Effector CD4-positive, alpha-beta T cell (primary cell): ENCODE measurements at places on chromosomes 4 and X.

DNA sequence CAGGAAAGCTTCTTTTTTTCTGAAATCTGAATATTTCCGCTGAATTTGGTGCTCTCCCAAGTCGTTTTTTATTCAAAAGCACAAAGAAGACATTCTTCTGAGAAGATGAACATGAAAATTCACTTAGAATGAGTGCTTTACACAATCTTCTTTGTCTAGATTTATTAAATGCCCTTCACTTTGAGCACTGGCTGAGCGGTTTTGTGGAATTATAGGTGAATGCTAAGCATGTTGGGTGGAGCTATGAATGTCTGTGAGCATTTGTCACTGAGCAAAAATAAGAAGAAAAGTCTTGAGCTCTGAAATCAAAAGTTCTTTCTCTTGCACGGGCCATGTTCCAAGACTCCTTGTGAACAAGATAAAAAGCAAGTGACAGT is 13.1 kb downstream of the GASK1B start:
- no peak for DNase-seq

GRCh38 chr4:41745292-41746024 is 3.1 kb downstream of the PHOX2B start:
- no peak for DNase-seq

- no peak for DNase-seq
These were observed 383.1 kb upstream of the LCORL start for GRCh38 chr4:18404642-18405041.

DNA sequence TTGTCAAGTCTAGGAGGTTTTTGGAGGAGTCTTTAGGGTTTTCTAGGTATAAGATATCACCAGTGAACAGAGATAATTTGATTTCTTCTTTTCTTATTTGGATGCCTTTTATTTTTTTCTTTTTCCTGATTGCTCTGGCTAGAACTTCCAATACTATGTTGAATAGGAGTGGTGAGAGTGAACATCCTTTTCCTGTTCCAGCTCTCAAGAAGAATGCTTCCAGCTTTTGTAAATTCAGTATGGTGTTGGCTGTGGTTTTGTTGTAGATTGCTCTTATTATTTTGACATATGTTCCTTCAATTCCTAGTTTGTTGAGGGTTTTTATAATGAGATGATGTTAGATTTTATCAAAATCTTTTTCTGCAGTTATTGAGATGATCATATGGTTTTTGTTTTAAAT is 165.6 kb upstream of the WDFY3 start:
- DNase-seq, result no peak

DNA sequence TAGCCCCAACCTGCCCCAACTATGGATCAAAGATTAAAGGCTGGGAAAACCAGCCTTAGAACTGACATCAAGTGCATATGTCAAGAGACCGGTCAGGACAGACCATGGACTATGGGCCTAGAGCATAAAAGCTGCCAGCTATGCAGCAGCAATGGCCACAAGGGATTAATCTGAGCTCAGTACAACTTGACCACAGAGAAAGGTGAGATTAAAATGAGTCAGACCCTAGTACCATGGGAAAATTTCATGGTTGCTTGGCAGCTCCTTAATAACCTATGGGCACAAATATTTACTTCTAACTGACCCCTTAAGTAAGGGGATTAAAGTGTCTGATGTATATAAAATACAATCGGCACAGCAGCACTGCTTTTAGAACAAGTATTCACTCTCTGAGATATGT is 54.4 kb downstream of the CBR4 start:
- no peak for DNase-seq

- DNase-seq, result no peak
These were observed 276.6 kb downstream of the BCOR start for GRCh38 chrX:39820938-39821708.

DNA sequence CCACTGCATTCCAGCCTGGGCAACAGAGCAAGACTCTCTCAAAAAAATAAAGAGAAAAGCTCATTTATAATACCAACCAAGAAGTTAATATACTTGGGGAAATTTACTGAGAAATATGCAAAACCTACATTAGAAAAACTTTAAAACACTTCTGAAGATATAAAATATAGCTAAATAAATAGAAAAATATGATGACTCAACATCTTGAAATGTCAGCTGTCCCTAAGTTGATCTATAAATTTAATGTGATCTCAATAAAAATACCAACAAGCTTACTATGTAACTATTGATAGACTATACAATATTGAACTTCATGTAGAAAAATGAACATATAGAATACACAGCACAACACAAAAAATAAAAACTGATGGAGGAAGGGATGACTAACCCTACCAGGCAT is 87.5 kb upstream of the INTU start:
- DNase-seq, result no peak

DNA sequence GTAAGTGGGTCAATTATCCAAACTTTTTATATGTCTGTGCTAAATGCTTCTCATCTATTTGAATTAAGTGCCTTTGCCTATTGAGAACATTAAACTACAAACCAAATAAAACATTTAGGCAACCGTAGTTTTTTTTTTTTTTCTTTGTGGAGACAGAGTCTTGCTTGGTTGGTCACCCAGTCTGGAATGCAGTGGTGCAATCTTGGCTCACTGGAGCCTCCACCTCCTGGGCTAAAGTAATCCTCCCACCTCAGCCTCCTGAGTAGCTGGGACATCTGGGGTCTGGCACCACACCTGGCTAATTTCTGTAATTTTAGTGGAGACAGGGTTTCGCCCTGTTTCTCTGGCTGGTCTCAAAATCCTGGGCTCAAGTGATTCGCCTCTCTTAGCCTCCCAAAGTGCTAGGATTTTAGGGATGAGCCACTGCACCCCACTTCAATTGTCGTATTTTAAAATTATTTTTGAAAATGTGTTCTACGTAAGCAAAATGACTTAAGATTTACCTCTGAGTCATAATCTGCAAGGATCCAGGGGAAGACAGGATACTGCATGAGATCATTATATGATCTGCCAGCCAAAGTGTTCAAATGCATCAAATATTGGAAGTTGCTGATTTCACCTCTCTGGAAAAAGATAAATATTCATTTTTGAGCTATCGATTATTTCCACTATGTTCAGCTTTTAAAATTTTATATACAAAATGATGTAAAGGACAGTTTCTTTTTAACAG is 125.6 kb downstream of the CDS1 start:
- no peak for DNase-seq

DNA sequence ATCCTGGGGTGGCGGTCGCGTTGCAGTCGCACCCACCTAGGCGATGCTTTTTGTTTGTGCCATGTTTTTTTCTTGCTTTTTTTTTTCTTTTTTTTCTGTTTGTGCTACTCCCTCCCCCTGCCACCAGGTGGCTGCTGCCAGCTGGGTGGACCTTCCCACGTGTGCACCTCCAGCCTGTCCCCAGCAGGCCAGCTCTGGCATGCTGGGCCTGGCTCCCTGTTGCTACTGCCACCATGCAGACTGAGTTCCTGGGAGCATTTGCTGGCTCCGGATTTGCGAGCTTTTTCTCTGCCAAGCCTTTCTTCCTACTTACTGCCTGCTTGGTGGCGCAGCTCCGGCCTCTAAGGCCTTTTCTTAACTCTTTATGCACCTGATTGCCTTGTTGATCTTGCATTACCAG is 161.2 kb upstream of the WDFY3 start:
- DNase-seq, result no peak

- DNase-seq, result no peak
These were observed 613 bp downstream of the GLRB start for GRCh38 chr4:157076578-157076947.

- no peak for DNase-seq
These were observed 2.7 kb downstream of the HPSE start for GRCh38 chr4:83331956-83332355.

- no peak for DNase-seq
These were observed 18.8 kb upstream of the PPP2R2C start for GRCh38 chr4:6491235-6491634.

DNA sequence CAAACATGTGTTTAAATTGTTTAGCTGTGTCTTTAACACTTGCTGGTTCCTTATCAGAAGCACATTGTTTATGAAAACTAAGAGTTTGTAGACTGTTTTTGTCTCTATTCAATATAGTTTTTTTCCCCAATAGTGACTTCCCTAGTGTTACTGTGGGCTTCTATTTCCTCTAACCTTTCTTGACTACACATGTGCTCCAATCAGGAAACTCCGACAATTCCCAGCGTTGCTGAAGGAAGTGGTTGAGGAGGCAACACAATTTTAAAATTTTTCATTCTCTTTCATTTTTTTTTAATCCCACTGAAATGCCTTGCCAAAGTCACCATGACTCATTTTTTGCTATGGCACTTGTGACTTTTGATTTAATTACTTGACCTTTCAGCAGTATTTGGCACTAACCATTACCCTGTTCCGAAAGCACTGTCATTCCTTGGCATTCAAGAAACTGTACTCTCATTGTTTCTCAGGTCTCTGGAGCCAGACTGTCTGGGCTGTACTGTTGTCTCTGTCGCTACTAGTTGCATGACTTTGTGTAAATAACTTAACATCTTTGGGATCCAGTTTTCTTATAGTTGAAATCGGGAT is 67.6 kb upstream of the FREM3 start:
- no peak for DNase-seq

DNA sequence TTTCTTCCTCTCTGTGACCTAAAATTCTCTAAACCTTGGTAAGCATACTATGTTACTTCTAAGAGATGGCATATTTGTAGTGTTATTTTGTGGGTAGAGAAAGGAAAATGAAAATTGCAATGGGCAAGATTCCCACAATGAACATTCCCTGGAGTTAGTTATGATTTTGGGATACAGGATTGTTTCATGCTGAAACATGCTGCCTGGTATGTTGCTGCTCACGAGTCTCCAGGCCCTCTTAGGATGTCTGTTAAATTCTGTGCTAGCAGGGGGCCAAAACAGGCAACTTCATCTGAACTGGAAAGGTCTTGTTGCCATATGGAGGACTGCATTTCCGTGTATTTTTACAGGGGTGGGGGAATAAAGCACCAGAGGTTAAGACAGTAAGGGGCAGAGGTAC is 18.9 kb upstream of the MSMO1 start:
- no peak for DNase-seq

DNA sequence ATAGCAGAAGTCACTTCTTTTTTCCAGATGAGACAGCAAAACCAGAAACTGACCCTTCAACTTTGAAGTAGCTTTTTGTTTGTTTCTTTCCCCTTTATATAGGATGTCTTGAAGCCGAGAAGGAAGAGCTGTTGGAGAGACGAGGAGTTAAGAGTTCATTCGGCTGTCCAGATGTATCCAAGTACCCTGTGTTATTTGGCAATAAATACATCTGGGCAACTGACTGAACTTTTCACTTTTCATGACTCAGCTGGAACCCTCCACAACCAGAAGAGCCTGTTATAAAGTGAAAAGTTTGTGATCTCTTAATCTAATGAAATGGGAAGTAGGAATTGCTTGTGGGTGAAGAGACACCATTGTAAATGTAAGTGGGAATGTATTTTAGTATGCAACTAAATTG is 131.2 kb downstream of the HTR2C start:
- no peak for DNase-seq

DNA sequence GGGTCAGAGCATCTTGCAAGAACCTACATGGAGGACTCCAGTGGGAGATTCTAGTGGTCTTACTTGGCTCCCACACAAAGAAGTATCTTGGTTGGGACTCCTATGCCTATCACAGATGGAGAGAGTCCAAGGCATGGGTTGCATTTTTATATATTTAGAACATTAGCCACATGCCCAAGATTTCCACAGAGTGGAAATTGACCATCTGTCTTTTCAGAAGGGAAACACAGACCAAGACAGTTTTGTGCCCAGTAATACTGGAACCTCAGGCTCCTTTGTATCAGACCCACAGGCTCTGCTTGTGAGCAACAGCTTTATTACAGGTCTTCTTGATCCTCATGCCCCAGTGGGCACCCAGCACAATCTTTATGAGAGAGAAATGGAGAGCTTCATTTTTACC is 43.6 kb downstream of the PAGE2 start:
- DNase-seq, result no peak

DNA sequence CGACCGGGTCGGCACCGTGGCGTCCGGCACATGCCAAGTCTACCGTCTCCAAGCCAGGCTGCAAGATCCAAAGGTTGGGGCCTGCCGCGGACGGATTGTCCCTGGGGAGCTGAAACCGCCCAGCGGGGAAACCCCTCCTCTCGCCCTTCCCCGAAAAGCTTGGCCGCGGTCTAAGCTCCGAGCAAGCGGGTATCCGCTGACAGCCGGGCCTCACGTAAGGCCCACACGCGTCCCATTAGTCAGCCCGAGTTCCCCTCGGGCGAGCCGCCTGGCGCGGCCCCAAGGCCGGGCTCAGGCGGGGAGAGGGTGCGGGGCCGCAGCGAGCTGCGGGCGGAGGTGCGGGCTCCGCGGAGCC is 6.8 kb upstream of the BCOR start:
- no peak for DNase-seq

GRCh38 chrX:122220644-122221373 is 963.3 kb upstream of the GRIA3 start:
- no peak for DNase-seq

- DNase-seq, result no peak
These were observed 32.7 kb downstream of the IRF2 start for GRCh38 chr4:184441461-184442313.

- no peak for DNase-seq
These were observed 58.2 kb upstream of the DKK2 start for GRCh38 chr4:107094332-107094731.

- DNase-seq, result no peak
These were observed at the start of gene GLOD5 for GRCh38 chrX:48761674-48762471. GLOD5 (plus strand) TSS chrX:48761747; CDS start chrX:48761791, 44 bp downstream.

GRCh38 chr4:78059524-78059889 is 2.4 kb downstream of the FRAS1 start:
- DNase-seq, result no peak

DNA sequence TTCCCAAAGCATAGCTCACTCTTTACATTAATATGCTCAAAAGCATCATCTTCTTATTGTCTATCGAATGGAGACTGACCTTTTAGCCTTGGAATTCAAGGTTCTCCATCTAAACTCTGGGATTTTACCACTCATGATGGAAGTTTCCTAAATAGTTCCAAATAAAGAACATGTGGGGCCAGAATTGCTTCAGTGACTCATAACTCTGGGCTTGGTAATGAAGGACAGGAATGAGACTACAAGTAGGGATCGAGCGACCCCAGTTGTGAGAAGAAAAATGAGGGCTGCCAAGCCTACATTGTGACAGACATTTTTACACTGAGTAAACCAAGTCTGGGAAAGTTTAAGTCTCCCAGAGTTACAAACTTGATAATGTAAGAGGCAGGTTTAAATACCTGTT is 269.9 kb downstream of the CBLL2 start:
- no peak for DNase-seq

DNA sequence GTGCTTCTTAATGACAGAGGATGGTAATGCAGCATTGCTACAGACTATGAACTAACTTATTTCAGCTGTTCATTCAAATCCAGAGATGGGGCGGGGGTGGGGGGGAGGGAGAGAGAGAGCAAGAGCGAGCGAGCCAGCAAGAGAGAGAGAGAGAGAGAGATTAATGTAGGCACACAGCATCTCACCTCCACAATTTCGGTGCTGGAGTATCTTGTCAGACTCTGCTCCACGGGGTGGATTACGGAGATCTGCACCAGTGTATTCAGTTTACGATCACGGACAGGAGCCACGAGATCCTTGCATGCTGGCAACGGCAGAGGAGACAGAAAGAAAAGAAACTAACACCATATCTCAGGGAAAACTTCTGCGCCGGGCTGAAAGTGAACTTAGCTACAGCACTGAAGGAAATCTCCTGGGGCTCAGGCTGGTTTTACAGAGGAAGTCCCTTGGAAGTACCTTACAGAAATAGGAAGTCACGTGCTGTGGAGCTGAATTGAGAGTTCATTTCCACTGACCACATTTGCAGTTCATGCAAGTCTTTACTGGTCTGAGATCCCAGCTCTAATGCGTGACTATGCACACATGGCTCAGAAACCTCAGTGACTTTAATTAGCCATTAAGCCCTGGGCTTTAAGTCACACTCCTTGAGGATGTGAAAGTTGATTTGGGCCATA is 440.9 kb downstream of the INPP4B start:
- DNase-seq, result peak; percentile 39

GRCh38 chr4:184563621-184564020 is 85.6 kb downstream of the CASP3 start:
- no peak for DNase-seq
